ENCODE measurements at places on chromosomes 7 and 10. TPM values are rescaled to one million over a fixed set of nuclear protein-coding genes. Genes with fewer than 3 reads are reported as not detected.

C10orf143 gene
- 2.7 TPM for polyA plus RNA-seq

KEL gene
- 0.18 TPM for polyA plus RNA-seq

SEC31B gene
- 1.7 TPM for polyA plus RNA-seq

NUTM2D gene
- 0.21 TPM for polyA plus RNA-seq

MMP21 gene
- 0.03 TPM for polyA plus RNA-seq

CYP2C8 gene
- 826 TPM for polyA plus RNA-seq

All from liver (tissue), 10 donors.